ENCODE measurements at places on chromosomes 6 and 20.

DNA sequence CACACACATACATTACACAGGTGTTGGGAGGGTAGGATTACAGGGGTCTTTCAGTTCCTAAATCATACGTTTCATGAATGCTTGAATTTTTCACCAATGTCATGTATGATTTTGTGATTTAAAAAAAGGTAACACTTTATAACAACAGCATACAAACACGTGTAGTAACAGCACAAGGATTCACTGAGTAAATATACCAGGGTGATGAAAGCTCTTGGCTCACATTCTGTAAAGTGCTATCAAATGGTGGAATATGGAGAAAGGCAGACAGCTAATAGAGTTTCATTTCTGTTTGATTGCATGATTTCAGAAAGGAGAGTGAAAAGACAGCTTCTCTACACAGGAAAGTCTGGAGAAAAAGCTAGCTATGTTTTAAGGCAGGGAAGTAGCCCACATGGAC, 231.9 kb downstream of the CD83 start:
- no peak for DNase-seq

DNA sequence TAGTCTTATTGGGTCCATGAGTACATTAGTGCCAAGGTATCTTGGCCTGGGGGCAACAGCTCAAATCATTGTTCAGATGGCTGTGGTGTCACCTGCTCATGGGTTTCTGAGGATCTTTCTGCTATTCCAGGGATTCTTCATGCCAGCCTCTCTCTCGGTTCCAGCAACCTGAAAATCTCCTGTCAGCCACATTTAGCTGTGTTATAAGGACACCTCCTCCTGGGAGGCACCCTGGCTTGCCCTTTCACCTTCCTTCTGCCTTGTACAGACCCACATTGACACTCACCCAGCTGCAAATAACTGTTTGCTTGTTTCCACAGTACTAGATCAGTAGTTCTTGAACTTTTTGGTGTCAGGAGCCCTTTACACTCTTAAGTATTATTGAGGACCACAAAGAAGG, 159.9 kb downstream of the GRM4 start:
- DNase-seq: no peak

DNA sequence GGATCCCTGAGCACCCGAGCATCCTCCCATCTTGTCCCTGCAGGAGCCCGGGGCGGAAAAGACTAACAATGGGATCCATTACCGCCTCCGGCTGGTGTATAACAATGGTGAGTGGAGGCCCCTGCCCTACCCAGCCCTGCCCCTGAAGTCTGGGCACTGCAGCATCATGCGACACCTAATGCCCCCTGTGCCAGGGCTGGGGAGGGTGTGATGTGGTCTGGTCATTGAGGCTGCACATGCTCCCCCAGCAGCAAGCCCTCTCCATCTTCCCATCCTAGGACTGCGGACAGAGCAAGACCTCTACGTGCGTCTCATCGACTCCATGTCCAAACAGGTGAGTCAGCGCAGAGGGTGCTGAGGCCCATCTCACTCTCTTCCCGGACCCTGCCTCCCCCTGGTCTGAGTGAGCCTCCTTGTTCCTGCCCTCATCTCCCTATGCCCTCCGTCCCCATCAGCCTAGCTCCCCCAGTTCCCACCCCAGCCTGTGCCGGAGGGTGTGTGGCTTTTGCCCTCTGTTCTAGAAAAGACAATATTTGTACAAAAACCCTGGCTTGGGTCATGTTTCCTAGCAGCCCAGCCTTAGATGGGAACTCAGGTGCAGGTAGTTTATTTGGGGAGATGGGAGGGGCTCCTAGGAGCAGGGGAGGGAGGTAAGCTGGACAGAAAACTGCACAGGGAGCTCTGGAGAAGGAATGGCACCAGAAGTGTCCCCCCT, 13.5 kb downstream of the EBF4 start:
- DNase-seq: no peak

DNA sequence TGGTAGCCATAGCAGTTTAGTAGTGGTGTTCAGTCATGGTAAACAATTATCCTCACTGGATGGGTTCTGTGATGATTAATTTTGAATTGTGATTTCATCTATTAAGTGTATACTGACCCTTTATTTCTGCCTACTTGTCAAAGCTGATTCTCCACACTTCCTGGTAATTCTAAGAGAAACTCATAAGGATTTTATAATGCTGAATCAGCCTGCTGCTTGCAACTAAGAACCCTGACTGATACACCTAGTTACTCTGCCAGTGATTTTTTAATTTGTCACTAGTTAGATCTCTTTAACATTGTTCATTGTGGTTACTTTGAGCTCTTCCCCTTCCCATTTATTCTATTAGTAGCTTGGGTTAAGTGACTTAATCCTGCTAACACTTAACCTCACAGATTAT, 8.6 kb downstream of the CDC40 start:
- no peak for DNase-seq

- no peak for DNase-seq
Observed at GRCh38 chr20:18727032-18727508, 86.5 kb upstream of the SCP2D1 start.

DNA sequence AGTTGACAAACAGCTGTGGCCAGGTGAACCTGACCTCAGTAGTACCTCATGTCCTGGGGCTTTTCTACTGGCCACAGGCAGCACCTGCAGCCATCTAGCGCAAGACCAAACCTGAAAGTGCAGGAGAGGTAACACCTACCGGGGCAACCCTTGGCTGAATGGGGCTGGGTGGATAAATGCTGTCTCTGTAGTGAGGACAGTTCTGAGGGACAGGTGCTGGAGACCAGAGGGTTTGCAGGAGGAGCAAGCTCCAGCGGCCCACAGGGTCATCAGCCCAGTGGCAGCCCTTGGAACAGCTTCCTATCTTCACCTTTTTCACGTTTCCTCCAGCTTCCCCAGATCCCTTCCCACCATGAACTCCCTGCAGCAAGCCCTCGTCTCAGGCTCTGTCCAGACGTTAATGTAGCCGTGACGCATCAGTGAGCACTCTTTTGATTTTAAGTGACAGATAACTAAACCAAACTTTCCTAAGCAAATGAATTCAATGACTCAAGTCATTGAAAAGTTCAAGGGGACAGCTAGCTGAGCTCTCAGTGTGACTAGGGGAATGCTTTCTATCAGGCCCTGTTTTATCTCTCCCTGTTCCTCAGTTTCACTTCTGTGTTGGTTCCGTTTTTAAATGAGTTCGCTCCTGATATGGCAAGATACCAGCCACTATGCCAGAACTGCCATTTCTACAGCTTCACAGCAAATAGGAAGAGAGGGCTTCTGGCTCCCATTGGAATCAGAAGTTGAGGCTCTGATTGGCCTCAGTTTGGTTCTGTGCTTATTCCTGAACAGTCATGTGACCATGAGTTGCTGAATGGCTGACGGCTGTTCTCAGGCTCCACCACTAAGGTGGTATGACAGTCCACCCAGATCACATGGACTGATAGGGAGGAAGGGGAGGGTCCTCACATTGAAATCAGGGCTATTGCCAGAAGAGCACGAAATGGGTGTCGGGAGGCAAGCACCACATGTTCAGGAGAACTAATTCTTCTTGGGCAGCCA, 12.1 kb upstream of the PFDN4 start:
- DNase-seq: no peak

GRCh38 chr6:93468291-93468690, 48.9 kb upstream of the EPHA7 start:
- no peak for DNase-seq

DNA sequence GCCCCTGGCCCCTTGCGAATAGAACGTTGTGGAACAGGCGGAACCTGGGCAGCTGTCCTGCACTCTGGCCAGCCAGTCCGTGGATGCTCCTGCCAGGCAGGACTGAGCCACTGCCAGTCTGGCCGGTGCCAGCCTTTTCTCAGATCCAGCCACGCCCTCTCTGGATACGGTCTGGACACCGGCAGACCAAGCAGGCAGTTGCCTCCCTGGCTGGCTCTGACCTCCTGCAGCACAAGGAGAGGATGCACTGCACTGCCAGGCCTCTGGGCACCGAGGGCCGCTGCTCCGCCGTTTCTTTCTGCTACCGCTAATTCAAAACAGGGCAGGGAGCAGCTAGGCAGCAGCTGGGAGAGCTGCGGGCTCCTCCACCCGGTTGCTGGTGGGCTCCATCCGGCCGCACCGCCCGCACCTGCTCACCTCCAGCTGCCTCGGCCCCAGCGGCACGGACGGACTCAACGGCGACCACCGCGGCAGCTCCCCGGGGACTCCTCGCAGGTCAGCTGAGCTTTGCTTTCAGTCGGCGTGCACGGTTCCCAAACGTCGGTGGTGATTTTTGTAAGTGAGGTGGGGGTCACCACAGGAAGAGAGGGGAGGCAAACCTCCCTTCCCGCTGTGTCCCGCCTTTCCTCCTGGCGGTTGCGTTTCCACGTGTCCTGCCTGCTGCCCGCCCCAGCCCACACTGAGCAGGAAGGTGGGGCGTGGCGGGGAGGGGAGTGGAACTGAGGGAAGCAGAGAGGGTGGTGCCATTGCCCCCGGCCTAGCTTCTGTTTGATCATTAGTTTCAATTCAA, 30.3 kb upstream of the AFDN start:
- DNase-seq: no peak

GRCh38 chr20:32912688-32913087, 54.0 kb downstream of the EFCAB8 start:
- no peak for DNase-seq

GRCh38 chr6:25017932-25018567, 82.3 kb upstream of the RIPOR2 start:
- DNase-seq: peak; percentile 84

DNA sequence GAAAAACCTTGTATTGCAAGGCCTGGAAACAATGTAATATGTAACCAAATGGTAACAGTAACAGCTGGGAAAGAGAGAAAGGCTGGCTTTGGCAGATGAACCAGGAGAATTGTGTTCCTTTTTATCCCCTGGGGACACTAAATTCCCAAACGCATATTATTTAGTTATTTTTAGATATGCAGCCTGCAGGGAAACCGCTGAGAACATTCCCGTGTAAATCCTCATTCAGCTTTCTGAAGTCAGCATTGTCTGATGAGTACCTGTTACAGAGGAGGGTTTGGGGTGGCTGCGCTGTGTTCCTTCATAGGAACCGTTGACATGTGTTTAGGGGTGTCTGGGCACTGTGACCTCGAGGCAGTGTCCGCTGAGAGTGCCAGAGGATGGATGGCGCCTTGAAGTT, 101.3 kb downstream of the SMOC2 start:
- no peak for DNase-seq

DNA sequence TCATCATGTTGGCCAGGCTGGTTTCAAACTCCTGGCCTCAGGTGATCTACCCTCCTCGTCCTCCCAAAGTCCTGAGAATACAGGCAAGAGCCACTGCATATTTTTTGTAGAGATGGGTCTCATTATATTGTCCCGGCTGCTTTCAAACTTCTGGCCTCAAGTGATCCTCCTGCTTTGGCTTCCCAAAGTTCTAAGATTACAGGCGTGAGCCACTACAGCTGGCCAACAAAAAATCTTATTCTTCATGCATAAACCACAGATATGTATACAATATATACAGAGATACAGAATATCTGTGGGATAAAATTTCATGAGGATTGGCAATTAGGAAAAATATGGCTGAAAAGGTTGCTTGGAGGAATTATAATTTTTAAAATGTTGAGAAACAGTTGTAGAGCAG, 49.9 kb downstream of the SLC35A1 start:
- DNase-seq: no peak

DNA sequence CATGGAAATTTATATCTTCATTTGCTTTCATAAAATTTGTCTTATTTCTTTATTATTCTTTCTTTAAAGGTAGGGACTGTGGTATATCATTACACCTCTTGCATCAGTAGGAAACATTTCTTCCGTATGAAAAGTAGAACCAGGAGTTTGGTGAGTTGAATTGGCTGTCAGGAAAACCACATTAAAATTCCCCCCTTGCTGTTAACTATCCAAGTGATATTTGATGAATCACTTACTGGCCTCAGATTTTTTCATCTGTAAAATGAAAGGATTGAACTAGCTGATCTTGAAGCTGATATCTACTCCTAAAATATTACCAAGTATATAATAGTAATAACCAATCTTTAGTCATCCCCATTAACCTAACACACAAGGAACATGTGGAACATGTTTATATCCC, 460.9 kb downstream of the GJA1 start:
- no peak for DNase-seq

- no peak for DNase-seq
Observed at GRCh38 chr6:32370505-32370904, 1.2 kb downstream of the TSBP1 start.

DNA sequence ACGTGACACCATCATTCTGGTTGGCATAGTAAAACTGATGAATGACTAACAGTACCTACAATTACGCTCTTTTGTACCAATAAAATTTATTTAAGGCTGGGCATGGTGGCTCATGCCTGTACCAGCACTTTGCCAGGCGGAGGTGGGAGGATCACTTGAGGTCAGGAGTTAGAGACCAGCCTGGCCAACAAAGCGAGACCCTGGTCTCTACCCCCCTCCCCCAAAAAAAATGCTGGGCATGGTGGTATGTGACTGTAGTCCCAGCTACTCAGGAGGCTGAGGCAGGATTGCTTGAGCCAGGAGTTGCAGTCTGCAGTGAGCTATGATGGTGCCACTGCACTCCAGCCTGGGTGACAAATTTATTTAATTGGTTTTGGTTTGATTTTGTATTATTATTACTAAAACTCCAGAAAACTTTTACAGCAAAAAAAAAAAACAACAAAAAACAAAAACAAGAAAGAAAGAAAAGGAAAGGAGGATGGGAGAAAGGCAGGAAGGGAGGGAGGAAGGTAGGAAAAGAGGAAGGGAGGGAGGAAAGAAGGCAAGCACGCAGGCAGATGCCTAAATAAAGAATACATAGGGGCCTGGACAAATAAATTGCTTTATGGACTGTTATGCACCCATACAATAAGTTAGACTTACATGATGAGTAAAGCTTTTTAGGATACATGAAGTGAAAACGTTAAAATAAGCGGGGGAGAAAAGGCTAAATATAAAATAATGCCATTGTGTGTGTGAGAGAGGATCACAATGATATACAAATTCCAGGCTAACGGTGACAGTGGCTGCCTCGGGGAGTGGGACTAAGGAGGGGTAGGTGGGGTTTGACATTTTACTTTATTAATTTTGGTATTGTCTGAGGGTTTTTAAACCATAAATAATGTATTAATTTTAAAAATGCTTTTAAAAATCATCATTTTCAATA, 682 bp upstream of the ZSCAN9 start:
- no peak for DNase-seq

GRCh38 chr6:170228946-170229310, 62.0 kb downstream of the DLL1 start:
- DNase-seq: no peak

DNA sequence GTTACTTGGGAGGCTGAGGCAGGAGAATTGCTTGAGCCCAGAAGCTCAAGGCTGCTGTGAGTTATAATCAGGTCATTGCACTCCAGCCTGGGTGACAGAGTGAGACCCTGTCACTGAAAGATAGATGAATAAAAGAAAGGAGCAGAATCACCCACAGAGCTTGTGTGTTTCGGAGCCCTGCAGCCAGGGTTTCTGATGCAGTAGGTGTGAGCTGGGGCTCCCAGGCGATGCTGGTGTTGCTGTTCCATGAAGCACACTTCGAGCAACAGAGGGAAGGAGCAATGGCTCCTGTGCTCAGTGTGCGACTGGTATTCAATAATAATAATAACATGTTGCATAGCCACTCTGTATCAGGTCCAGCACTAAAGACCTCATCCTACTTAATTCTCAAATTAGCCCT, 197.5 kb upstream of the CST7 start:
- no peak for DNase-seq

GRCh38 chr6:154479771-154480639, 30.5 kb downstream of the CNKSR3 start:
- no peak for DNase-seq

GRCh38 chr20:1465470-1466210, 1.0 kb downstream of the NSFL1C start:
- no peak for DNase-seq

GRCh38 chr6:80523531-80523997, 417.1 kb downstream of the BCKDHB start:
- DNase-seq: no peak

Data from naive thymus-derived CD8-positive, alpha-beta T cell (primary cell).